ENCODE measurements at places on chromosomes 5 and 9.

DNA sequence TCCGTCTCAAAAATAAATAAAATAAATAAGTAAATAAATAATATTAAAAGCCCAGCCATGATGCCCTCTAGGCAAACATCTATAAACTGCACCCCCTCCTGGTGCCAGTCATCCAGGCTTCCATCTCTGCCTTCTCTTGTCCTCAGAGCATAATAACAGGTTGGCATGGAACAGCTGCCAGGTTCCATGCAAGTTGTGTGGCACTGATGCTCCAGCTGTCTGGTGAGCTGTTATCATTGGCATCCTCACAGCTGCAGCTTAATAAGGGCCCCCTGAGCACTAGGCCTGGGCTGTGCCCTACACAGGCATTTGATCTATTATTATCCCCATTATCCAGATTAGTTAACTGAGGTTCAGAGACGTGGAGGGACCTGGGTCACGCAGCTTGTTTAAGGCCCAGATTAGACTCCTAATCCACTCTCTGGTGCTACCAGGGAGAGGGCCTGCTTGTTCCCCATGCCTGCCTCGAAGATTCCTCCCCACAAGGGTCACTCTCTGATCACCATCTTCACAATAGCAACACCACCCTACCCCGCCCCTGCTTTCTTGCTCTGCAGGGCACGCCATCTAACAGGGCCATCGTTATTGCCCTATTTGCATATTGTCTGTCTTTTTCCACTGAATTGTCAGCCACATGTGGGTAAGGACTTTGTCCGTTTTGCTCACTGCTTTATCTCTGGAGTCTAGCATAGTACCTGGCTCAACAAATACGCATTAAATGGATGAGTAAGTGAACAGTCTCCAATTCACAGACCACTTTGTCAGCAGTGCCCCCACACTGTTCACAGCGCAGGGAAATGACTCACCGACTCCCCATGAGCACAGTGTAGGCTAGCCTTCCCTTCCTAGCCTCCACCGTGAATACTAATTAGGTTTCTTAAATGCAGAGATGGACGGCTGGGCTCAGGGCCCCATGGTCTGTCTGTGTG is 1.5 kb upstream of the DNM1 start:
- no peak for DNase-seq

DNA sequence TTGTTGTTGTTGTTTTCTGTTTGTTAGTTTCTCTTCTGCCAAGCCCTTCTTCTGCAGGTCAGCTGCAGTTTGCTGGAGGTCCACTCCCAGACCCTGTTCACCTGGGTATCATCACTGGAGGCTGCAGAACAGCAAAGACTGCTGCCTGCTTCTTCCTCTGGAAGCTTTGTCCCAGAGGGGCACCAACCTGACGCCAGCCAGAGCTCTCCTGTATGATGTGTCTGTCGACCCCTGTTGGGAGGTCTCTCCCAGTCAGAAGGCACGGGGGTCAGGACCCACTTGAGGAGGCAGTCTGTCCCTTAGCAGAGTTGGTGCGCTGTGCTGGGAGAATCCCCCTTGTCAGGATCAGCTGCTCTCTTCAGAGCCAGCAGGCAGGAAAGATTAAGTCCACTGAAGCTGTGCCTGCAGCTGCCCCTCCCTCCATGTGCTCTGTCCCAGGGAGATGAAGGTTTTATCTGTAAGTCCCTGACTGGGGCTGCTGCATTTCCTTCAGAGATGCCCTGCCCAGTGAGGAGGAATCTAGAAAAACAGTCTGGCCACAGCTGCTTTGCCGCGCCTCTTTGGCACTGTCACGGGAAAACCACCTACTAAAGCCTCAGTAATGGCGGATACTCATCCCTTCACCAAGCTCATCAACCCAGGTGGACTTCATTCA is 299.2 kb downstream of the EDIL3 start:
- DNase-seq, result no peak

DNA sequence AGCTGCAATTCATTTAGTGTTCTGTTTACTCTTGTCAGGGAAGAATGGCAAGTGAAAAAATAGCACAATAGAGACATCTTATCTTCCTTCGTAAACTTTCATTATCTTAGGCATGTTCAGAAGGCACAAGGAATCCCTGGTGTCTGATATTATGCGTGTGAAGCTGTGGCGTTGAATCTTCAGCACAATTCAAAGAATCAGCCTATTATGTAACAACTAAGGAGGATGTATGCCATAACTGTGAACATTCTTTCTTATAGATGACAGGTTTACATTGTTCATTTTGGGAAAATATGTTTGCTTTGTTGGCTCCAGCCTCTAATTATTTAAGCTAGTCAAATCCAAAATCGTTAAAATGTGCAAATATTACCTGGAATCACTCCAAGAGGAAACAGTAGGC is 446.1 kb downstream of the ANXA1 start:
- DNase-seq, result no peak

DNA sequence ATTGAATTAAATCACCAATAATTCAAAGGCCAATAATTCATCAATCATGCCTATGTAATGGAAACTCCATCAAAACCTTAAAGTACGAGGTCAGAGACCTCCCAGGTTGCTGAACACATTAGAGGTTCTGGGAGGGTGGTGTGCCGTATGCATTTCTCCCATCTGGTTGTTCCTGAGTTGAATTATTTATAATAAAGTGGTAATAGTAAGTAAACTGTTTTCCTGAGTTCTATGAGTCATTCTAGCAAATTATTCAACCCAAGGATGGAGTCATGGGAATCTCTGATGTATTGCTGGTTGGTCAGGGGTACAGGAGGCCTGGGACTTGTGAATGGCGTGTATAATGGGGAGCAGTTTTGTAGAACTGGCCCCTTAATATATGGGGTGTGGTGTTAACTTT is 191.7 kb downstream of the CARTPT start:
- no peak for DNase-seq

DNA sequence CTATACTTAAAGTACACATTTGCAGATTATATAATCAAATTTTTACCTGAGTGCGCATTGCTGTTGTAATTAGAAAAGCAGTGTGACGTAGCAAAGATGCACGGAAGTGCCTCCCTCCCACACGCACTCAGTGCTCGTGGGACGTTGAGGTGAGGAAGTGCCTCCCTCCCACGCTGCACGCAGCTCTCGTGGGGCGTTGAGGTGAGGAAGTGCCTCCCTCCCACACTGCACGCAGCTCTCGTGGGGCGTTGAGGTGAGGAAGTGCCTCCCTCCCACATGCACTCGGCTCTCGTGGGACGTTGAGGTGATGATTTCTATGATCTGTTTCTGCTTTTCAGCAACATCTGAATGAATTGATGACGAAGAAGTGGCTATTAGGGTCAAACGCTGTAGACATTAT is 21.0 kb downstream of the EXOC3 start:
- no peak for DNase-seq

GRCh38 chr5:83270311-83270710 is 193.0 kb downstream of the XRCC4 start:
- DNase-seq, result no peak

- no peak for DNase-seq
Measured at GRCh38 chr9:112631313-112632070, 86.4 kb downstream of the INIP start.

- DNase-seq, result peak; percentile 64
Measured at GRCh38 chr9:70601000-70601951, 186.8 kb upstream of the KLF9 start.

- DNase-seq, result no peak
Measured at GRCh38 chr9:136200424-136200823, 4.5 kb downstream of the LHX3 start.

- no peak for DNase-seq
Measured at GRCh38 chr9:130666393-130667119, 2.2 kb downstream of the PRDM12 start.

GRCh38 chr5:2240118-2240904 is 357.6 kb upstream of the IRX4 start:
- no peak for DNase-seq

GRCh38 chr5:107388141-107388861 is 282.4 kb downstream of the EFNA5 start:
- no peak for DNase-seq

DNA sequence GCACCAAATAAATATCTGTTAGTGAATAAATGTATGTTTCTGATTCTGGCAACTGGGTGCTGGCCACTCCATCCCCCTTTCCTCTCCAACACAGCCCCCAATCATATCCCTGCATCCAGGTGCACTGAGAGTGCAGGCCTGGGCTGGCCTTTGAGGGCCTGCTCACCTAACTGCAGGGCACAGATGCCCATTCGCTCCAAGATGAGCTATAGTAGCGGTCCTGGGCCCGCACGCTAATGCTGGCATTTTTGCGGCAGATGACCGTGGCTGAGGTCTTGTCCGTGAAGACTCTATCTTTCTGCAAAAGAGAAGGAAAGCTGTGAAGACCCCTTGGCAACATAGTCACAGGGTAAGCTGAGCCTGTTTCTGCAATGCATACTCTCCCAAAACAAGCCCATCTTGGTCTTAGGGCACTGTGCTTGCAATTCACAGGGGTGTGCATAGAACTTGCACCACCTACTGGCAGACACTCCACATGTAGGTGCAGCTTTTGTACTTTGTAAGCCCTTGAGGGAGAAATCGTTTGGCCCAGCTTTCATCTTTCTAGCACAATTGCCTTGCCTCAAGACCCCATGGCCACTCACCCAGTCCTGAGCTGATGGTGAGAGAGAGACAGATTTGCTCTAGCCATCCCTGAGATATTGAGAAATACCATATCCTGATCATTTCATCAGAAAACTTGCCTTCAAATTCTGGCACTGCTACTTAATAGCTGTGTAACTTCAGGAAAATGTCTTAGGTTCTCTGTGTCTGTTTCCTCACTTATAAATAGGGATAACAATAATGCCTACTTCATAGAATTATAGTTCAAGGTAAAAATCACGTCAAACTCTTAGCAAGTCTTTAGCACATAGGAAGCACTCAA is 13.5 kb downstream of the IL12B start:
- peak; percentile 43 for DNase-seq

DNA sequence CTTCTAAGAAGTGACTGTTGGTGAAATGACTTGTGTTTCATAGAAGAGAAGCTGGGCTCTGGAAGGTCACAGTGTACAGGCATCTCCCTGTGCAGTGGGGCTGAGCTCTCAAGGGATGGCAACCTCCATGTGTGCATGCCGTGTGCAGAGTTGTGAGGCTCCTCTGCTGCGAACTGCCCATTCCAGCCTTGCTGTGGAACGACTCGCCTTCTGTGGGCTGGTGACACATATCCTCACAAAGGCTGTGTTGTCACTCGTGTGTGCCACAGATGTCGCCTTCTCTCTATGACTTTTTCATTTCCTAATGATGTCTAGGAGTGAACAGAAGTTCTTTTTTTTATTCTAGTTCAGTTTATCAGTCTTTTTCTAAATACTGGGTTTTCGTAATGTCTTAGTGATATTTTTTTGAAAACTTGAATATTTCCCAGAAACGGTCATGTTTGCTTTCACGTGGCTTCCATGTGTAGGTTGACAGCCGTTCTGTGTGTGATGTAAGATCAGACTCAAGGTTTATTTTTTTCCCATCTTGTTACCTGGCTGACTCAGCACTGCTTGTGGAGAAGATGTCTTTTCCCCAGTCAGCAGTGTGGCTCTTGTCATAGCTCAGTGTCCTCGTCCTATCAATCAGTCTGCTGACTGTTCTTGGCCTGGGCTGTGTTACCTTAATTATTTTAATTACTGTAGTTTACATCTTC is 57.3 kb upstream of the CACNA1B start:
- peak; percentile 30 for DNase-seq

DNA sequence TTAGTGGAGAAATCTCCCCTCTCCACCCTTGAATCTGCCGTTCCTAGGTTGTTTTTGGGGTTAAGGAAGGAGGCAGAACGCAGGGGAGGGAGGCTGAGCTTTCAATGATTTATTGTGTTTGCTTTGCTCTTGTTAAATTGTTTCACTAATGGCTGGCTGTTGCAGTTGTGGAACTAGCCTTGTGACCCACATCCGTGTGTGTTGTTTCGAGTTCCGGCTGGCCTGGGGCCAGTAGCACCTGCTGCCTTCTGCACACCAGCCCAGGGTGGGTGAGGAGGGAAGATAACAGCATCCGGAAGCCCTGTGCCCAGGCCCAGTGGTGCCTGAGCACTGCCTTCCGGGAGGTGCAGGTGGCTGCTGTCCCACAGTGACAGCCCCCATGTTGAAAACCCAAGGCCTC is 3.6 kb downstream of the ERGIC1 start:
- DNase-seq, result no peak

DNA sequence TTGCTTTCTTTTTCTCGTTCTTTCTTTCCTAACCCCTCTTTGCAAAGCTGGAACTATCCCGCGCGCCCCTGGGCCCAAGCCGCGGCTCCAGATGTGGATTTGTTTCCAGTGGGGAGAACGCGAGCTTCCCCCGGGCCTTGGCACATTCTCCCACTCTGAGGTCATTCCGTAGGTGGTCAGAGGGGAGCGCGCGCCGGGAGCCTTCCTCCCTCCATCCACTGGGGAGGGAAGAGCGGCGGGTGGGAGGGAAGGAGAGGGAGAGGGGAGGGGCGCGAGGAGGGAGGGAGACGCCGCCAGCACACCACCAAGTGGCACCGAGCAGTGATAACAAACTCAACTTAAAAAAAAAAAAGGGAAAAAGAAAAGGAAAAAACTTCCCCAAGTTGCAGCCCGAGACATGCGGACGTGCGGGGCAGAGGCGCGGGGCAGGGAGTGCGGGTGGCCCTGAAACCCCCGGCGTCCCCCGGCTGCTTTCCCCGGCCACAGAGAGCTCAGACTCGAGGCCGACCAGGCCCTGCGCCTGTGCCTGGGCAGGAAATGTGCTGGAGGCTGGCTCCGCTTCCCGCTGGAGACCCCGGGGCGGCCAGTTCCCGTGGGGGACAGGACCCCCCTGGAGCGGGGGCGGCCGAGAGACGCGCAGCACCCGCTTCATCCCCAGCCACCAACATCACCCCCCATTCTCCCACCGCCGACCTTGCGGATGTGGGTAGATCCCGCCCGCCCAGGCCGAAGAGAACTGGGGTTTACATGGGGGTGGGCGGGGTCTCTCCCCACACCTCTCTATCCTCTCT is 3.1 kb downstream of the IER5L start:
- peak; percentile 65 for DNase-seq

DNA sequence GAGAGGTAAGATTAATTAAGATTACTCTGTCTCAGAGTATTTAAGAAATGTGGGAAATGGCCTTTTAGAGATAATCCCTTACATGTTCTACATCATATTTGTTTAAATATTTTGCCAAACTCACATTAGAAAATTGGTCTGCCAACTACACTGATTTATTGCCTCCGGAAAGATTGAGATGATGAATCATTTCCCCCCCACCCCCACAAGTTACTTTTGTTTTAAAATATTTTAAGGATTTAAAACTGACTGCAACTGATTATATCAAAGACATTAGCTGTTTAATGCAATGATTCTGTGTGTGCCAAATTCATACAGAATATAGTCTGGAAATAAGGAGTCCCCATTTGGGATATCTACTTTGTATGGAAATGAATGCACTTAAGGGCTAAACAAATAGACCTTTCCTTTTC is 674.4 kb downstream of the PRR16 start:
- no peak for DNase-seq

DNA sequence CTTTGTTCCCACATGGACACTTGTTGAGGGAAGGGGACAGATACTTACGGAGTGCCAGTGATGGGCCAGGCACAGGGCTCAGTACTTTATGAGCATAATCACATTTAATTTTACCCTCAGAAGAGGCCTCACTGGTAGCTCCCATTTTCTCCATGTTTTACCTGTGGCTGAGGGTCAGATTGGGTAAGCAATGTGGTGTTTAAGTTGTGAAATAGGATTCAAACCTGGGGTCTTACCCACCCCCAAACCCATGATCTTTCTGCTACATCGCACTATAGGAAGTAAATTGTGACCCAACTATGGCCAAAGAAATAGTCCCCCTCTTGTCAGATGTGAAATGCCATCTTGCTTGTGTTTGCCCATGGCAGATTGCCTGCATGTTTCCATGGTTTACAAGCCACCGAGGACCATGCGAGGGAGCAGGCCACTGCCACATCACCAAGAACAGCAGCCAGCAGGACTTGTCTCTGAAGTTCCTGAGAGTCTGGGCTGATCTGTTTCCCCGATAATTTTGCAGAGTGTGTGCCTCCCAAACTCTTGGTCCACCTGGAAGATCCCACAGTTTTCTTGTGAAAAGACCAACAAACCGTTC is 95.4 kb downstream of the MACROH2A1 start:
- DNase-seq, result no peak

Measured in H54 (cell line).